ENCODE measurements at places on chromosomes 5 and 9.

DNA sequence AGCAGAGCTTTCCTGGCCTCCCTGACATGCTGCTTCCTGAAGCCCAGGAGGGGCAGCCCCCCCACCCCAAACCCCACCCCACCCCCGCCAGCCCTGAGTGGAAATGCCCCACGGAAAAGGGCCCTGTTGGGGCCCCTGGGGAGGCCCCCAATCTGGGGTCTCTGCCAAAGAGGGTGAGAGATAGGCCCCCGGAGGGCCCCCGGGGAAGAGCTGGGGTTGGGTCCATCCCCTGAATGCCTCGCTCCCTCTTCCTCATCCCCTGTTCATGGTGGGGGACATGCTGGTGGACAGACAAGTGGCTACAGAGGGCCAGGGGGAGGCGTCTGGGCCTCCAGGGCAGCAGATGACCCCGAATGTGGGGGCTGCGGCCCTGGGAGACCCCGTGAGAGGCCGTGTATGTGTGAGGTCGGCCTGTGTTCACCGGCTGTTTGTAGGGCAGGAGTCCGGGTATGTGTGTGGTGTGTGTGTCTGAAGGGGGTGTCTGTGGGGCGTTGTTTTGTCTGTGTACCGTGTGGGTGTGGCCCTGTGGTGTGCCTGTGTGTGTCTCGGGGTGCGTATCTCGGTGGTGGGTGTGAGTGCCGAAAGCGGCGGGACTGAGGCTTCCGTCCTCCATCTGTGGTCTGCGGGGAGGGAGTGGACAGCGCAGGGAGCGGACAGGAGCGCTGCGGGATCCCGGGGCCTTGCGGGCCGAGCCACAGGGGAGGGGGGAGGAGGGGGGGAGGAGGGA is 11.3 kb downstream of the C9orf50 start:
- no peaks in the 10 kb centered on the region for H3K27me3 ChIP-seq
- peak overlapping the region; percentile 82 for H3K27ac ChIP-seq
- peak overlapping the region; percentile 59 for H3K4me3 ChIP-seq
- peaks cover 46% of the 10 kb centered on the region for H3K4me1 ChIP-seq
- DNase-seq = no peak
- no peaks in the 10 kb centered on the region for H3K36me3 ChIP-seq

DNA sequence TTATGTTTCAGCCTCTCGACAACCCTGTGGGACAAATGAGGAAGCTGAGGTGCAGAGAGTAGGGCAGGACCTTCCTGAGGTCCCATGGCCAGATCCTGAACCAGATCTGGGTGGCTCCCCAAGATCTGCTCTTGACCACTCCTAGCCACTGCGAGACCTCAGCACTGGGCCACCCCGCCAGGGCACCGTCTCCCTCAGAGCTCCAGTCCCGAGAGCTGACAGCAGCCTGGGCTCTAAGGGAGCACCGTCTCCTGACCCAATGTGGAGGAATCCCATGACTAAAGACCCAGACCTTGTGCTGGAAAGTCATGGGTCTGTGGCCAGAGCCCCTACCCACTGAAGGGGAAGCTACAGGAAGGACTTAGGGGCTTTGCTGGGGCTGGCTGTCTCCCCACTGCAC is 4.5 kb upstream of the LMX1B start:
- no peaks in the 10 kb centered on the region for H3K36me3 ChIP-seq
- H3K27me3 ChIP-seq = peaks cover 53% of the 10 kb centered on the region
- no peak overlapping the region for H3K27ac ChIP-seq
- H3K4me3 ChIP-seq = no peak overlapping the region

- H3K27me3 ChIP-seq = no peaks in the 10 kb centered on the region
- no peaks in the 10 kb centered on the region for H3K36me3 ChIP-seq
- H3K4me3 ChIP-seq = no peak overlapping the region
- peak overlapping the region; percentile 49 for H3K27ac ChIP-seq
- peaks cover 16% of the 10 kb centered on the region for H3K4me1 ChIP-seq
Observed at GRCh38 chr5:36521838-36522745, 84.3 kb upstream of the SLC1A3 start.

DNA sequence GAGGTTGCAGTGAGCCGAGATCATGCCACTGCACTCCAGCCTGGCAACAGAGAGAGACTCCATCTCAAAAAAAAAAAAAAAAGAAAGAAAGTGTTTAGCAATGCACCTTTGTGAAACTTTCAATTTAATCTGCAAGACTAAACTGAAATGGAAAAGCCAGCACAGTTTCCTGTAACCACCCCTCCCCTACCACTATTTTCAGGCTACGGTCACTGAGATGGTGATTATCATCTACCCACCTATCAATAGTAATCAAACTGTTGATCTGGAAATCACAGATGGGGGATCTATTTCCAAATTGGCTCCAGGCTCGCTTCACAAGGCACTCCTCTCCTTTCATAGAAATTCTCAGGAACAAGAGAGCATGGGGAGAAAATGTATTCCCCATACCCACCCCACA is 30.6 kb upstream of the IL7R start:
- H3K27me3 ChIP-seq = no peaks in the 10 kb centered on the region
- no peak overlapping the region for H3K4me3 ChIP-seq
- H3K4me1 ChIP-seq = no peaks in the 10 kb centered on the region
- no peaks in the 10 kb centered on the region for H3K36me3 ChIP-seq
- H3K27ac ChIP-seq = no peak overlapping the region
- DNase-seq = no peak

- H3K27me3 ChIP-seq = no peaks in the 10 kb centered on the region
- H3K27ac ChIP-seq = no peak overlapping the region
- H3K4me1 ChIP-seq = peaks cover 13% of the 10 kb centered on the region
- no peak for DNase-seq
Observed at GRCh38 chr5:82151662-82152061, 126.5 kb downstream of the RPS23 start.
